Vagina (tissue), 2 donors: ENCODE measurements at places on chromosomes 5 and 9.

DNA sequence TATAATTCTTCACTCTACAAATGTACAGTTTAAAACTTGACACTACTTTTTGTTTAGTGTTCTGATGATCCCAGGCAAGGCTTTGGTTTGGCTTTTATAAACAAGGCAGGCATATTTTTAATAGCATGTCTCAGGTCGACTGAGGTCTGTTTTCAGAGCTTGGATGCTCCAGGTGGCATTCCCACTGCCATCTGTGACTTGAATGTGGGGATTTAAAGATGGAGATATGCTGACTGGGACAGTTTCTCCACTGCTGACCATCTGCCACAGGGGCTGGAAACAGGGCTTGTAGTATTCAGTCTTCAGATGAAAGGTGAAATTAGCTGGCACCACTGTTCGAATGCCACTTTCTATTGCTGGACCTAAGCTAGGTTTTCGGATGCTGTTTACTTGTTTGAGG, 1266.2 kb upstream of the CDH18 start:
- no peak for DNase-seq

- no peak for DNase-seq
These were observed 8.5 kb downstream of the EGFL7 start for GRCh38 chr9:136671254-136671614.

DNA sequence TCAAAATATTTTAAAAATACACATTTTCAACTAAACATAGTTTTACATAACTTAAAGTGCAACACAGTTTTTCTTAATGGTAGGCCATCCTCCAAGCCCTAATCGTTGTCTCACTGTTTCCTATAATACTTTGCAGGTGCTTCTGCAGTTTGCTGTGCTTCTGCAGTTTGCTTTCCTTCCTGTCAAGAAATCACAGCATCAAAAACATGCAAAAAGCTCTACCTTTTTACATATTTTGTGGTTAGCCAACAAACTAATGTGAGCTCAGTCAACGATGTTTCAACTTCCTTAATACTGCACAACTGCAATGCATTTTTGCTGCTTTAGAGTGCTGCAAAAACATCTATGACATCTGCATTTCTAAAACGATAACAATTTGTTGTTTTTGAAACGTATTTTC, 25.2 kb downstream of the EMB start:
- DNase-seq = no peak

DNA sequence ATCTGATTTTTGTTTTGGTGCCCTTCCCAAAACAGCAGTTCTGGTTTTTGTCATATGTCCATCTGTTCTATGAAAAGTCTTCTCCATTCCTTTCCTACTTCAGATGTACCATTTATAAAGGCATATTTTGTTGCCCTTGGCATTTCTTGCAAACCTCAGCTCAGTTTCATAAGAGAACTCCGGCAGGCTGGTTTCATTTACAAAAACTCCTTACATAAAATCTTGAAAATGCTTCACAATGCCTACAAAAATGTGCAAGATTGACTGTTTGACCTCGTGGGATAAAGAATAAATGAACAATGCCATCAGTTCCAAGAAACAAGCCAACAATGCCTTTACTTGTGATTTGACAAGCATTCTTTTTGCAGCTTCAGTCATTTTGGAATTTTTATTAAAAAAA, 39.1 kb upstream of the CTNNAL1 start:
- no peak for DNase-seq

DNA sequence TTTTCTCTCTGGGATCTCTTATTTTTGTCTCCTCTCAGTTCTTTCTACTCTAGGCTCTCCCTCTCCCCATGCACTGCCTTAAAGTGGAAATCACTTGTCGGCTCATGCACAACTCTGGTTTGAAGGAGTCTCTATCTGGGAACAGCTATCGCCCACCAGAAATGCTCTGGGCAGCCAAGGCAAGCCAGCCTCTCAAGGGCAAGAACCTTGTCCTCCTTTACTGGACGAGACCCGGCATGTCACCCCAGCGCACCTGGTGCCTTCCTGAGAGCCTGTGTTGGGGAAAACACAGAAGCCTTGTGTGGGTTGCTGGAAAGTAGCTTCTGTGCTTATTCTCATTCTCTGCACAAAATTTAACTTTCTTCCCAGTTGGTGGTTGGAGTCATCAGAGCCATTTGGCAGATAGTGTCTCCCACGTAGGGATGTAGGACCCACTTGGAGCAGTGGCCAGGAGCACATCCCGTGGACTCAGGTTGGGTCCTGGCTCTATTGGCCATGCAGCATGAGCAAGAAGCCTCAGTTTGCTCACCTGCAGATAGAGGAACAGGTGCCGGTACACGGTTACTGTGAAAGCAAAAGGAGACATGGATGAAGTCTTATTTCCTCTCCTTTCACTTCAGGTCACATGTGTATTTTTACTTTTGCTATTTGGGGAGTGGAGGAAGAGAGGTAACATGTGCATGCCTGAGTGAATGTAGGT, 165.3 kb downstream of the IRX2 start:
- DNase-seq = no peak

GRCh38 chr5:134911285-134912206, 6.6 kb downstream of the PCBD2 start:
- no peak for DNase-seq

GRCh38 chr9:106376689-106377088, 486.3 kb upstream of the ZNF462 start:
- DNase-seq = no peak

- DNase-seq = no peak
These were observed 156.1 kb upstream of the ERCC6L2 start for GRCh38 chr9:95719354-95719753.

DNA sequence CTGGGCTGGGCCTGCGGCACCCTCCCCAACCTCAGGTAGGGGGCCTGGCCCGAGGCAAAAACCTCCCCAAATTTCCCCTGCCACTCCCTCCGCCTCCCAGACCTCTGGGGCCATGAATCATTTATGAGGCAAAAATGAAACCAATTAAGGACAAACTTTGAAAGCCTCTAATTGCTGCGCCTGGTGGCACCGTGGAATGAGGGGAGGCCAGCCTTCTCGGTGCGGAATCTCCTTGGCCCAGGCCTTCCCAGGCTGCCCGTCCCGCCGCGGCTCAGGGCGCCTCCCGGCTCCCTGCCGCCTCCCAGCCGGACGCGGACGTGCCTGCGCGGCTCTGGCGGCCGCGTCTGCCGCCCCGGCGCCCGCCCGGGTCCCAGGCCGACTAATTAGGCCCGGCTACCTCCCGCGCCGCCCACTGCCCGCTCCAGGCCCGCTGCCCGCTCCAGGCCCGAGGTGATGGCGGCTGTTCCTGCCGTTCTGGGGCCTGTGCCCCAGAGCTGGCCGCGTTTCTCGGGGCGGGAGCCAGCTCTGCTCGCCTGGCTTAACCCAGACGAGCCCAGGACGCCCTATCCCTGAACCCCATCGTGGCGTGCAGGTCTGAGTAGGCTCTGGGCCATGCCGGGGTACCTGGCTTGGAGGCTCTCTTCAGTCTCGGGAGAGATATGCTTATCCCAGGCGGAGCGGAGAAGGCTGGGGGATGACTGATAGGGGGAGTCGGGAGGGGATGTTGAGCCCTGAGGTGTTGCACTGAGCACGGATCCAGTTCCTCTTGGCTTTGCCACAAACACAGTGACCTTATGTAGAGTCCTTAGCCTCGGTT, 20.1 kb downstream of the CXXC5 start:
- no peak for DNase-seq

GRCh38 chr9:5832071-5832537, 813 bp downstream of the ERMP1 start:
- no peak for DNase-seq

DNA sequence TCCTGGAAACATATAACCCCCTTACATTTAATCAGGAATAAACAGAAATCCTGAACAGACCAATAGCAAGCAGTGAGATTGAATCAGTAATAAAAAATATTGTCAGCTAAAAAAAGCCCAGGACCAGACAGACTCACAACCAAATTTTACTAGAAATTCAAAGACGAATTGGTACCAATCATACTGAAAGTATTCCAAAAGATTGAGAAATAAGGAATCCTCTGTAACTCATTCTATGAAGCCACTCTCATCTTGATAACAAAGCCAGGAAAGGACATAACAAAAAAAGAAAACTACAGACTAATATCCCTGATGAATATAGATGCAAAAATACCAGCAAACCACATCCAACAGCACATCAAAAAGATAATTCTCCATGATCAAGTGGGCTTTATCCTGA, 714.0 kb downstream of the SEMA5A start:
- DNase-seq = no peak
